Stimulated activated CD8-positive, alpha-beta memory T cell treated with anti-CD3 and anti-CD28 coated beads, Interleukin-2, amount 100 ng/mL, for 1 hour (primary cell): ENCODE measurements at places on chromosomes 5 and 9.

DNA sequence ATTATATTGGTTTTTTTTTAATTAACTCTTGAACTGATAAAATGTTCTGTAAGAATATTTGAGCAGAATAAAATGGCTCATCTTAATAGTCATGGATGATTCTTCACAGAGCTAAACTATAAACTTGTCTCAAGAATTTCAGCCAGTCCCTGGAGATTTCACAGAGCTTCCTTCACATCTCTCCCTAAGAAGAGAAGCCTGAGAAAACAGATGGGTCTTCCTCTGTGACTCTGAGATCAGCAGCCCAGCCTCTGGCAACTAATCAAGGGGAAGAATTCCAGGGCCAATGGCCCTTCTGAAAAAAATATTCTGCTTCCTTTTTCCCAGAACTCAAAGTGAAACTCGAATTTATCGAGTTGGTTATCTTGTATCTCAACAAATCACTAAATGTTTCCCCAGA, 122.2 kb upstream of the ITGA1 start:
- DNase-seq: no peak

GRCh38 chr9:120741191-120741590, 26.9 kb upstream of the MEGF9 start:
- no peak for DNase-seq

- no peak for DNase-seq
Measured at GRCh38 chr5:57166276-57166675, 7.6 kb upstream of the GPBP1 start.

DNA sequence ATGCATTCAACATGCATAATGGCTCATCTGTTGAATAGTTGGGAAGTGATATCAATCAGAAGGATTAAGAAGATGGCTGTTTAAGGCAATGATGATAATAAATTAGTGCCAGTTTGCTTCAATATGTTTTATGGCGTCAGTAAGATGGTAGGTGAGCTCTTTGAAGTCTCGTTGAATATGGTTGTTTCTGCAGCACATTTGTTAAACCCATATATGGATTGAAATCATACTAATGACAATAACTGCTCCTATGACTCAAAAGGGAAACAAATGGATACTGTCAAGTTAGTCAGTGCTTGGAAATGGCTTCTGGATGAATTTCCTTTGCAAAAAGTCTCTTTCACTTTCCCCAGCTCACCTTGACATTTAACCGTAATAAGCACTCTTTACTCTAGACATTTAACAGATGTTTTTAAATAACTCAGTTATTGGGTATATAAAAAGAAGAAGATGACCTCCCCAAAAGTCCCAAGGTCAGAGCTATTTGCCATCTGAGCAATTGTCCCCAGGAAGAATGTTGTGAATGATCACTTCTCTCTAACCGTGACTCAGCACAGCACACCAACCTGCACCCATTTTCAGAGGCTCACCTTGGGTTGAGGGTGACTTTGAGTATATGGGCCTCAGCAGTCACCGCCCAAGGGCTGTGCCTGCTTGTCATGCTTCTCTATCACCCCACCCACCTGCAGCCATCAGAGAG, 133.4 kb downstream of the GRIA1 start:
- no peak for DNase-seq

DNA sequence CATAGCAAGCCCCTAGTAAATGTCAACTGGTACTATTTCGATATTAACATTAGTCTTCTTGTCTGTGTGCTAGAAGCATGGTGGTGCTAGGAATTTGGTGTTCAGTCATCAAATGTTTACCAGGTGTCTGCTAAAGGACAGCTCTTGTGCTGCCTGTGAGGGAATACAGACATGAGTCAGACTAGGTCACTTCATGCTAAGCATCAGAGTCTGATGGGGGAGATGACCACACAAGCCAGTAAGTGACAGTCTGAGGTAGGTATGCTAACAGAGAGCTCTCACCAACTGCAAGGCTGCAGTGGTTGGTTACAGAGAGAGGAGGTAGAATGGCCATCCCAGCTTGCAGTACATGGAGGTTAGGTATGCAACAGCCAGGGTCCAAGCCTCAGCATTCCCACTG, 320.9 kb downstream of the CDK5RAP2 start:
- DNase-seq: no peak

DNA sequence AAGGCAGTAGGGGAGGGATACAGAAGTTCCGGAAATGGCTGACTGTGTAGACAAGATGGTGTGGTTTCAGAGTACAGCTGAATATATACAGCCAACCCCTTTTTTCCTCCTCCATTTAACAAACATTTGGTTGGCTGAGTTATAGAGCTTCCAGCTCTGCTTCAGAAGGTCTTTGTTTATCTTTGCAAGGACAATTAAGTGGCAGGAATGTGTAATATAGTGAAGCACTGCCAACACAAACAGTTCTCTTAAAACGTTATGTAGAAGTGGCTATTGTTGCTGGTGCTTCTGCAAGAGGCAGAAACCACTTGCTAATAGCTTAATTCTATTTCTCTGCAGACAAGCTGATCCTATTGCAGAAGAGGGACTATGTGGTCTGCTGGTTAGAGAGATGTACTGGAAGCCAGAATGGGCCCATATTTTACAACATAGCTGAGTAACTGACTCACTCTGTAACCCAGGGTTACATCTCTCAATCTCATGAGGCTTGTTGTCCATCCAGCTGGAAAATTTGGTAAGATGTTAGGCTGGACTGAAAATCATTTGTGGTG, 62.7 kb upstream of the OSMR start:
- no peak for DNase-seq

- DNase-seq: no peak
Measured at GRCh38 chr9:92746567-92747458, 17.8 kb downstream of the BICD2 start.

DNA sequence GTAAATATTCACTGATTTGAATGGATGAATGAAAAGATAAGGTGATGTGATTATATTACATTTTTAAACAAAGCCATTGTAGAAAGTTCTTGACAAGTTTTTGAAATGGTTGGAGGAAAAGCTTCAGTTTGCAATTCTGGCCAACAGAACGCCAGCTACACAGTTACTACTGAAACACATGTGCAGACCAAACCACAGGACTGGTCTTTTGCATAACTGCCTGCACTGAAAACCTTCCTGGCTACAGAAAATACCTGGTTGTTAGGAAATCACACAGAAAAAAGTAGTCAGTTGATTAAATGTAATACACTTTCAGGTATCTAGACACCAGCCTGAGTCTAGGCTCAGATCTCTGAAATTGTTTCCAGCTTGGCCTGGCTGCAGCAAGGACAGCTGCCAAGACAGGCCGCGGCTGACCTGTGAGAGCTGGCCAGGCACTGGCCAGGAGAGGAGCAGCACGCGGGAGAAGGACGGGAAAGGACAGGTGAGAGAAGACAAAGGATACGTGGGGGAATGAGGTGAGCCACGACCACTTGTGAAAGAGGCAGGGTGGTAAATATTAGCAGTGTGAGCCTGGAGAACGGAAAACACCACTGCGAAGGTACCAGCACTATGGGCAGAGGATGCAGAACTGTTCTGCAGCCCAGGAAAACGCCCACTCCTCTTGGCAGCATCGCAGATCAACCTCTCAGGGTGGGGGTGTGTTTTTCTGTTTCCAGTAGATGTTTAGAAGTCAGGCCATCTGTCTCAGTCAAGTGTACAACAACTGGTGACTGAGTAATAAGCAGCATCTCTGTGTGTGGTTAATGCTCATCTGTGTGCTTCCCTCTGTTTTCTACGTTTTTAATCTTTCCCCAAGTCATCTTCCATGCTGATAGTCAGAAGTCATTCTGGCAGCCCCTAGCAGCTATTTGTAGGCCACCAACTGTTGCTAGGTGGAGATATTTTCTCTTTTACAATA, 137.4 kb downstream of the SCAMP1 start:
- no peak for DNase-seq

- no peak for DNase-seq
Measured at GRCh38 chr5:145237843-145238242, 597.3 kb downstream of the PRELID2 start.

- DNase-seq: no peak
Measured at GRCh38 chr9:80025796-80026520, 454.2 kb downstream of the TLE4 start.

DNA sequence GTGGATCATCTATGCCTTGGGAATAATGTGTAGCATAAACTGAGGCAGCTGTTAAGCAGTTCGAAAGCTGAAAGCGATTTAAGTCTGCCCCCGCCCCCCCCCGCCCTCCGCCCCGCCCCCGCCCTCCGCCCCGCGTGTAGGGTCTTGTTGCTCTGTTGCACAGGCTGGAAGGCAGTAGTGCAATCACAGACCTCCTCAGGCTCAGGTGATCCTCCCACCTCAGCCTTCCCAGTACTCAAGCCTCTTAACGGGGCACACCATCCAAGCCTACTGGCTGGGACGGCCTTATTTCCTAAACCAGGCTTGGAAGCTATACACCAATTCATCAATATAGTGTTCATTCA, 945 bp downstream of the ANKDD1B start:
- no peak for DNase-seq

DNA sequence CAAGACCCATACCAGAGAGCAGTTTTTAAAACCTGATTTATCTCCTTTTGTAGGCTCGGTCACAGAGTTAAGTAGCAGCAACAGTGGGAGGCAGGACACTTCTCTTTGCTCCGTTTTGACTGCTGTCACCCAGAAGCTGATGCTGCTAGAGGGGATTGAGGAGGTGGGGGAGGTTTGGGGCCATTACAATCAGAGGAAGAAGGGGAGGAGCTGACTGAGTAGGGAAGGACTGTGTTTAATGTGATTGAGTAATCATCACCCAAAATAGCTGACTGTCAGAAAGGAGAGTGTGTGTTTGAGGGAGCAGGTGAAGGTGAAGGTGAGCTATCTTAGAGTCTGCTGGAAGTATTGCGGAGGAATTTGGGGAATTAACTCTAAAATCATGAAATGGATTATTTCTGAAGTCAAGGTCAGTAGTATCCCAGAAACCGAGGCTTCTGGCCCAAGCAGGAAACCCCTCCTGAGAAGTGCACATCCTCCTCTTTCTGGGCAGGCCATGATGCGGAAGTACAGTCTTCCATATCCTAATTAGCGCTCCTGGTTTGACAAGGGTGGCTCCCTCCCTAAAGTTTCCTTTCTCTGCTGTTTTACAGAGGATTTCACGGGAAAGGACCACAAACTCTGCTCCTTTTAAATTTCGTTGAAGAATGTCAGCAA, 214.9 kb downstream of the PLK2 start:
- DNase-seq: no peak
